ENCODE measurements at places on chromosomes 3 and 15.

DNA sequence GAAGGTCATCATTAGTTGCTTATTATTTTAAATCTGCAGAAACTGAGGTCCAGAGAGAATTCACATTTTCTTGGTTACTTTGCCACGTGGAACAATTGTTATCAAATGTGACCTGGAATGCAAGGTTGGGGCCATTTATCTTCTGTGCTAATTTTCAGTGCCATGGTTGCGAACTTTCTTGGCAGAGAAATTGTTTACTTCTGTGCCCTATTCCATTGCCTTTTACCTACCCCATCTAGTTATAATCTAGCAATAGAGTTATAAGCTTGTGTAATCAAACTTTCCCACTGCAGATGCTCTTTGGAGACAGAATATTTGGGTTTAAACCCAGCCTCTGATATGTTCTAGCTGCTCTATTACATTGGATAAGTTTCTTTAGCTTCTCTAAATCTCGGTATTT, 242.9 kb downstream of the LPP start:
- DNase-seq, result no peak

DNA sequence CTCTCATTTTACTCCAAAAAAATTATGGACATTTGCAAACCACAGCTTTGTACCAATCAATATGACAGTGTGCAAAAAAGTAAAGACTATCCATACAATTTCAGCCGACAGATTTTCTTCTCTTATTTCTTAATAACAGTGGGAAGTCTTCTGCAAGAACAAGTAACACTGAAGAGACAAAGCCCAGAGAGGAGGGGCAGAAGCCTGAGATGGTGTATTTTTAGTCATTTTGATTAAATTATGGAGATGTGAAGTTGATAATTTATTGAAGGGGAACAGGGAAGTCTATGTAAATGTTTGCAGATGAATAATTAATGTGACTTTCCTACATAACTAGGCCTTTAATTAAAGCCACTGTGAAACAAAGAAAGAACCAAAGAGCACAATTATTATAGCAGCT, 45.7 kb upstream of the IGSF11 start:
- no peak for DNase-seq

- DNase-seq, result no peak
Observed at GRCh38 chr3:128823008-128823407, 56.4 kb upstream of the ACAD9 start.

GRCh38 chr3:196219194-196219969, 3.0 kb downstream of the SLC51A start:
- no peak for DNase-seq

DNA sequence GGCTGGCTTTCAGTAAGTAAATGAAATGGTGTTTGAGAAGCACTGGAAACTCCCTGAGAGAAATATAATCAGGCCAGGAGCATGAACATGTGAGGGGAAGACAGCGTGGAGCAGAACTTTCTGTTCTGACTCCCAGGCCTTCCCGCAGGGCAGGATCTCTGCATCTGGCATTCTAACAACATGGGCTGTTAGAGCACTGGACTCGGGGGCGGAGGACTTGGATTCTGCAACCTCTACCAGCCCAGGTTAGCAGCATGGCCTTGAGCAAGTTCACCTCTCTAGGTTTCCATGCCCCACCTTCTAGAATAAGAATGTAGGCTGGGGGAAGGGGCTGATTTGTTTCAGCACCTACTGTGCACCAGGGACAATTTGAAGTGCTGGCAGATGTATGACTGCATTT, 12.5 kb upstream of the BFSP2 start:
- no peak for DNase-seq

DNA sequence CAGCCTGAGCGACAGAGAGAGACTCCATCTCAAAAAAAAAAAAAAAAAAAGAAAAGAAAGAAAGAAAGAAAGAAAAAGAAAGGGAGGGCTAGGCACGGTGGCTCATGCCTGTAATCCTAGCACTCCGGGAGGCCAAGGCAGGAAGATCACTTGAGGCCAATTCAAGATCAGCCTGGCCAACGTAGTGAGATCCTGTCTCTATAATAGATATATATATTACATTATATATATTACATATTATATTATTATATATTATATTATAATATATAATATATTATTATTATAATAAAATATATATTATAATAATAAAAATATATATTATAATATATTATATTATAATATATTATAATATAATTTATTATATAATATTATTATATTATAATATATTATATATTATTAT, 48.9 kb downstream of the PTPN9 start:
- no peak for DNase-seq

GRCh38 chr3:14842277-14842676, 23.5 kb downstream of the FGD5 start:
- DNase-seq, result no peak

DNA sequence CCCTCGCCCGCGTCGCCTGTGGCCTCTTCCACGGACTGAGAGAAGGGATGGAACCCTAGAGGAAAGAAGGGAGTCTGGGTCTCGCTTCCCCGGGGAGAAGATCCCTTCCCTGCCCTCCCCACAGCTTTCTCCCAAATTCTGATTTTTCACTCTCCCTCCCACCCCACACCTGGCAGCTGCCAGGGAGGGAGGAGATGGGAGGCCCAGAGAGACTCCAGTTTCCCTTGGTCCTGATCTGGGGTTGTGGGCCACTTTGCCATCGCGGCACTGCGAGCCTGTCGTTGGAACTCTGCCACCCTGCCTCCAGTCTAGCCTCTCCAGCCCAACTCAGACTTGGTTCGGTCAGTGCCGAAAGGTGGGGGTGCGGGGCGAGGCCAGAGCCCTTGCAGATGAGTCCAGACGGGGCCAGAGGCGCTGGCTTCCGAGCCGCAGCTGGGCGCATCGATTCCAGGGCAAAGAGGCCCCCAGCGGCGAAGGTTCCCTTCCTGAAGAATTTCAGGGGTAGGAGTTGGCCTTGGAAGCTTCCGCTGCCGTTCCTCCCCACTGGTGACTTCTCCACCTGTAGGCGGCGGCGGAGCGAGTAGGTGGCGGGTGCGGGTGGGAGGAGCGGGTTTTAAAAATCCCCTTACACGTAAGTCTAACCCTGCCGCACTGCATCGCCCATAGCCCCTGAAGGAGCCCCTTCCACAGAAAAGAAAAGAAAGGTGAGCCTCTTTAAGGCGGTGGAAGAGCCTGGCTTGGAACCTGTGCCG, 5.2 kb downstream of the WNT5A start:
- no peak for DNase-seq

- DNase-seq, result no peak
Observed at GRCh38 chr3:142273501-142273900, 48.1 kb upstream of the GK5 start.

DNA sequence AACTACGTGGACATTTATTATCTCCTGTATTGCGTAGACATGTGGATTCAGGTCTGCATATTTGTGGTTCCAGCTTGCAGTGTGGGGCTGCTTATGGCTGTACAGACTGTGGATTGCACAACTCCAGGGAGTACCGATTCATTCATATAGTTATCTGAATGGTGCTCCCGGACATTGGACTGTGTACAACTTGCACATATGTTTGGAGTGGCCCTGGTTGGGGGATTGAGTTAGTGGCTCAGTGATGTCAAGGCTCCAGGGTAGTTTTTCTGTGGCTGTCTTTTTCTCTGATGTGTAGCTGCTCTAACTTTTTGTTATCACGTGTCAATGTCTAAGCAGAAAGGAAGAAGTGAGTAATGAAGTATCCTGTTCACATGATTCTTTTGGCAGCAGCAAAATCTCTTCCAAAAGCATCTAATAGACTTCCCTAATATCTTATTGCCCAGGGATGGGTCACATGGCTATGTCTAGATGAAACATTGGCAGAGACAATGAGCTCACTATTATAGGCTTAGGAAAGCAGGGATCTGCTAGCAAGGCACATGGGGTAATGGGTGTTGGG, 15.8 kb downstream of the ST3GAL6 start:
- no peak for DNase-seq

GRCh38 chr3:41679374-41679773, 282.5 kb downstream of the ULK4 start:
- no peak for DNase-seq

DNA sequence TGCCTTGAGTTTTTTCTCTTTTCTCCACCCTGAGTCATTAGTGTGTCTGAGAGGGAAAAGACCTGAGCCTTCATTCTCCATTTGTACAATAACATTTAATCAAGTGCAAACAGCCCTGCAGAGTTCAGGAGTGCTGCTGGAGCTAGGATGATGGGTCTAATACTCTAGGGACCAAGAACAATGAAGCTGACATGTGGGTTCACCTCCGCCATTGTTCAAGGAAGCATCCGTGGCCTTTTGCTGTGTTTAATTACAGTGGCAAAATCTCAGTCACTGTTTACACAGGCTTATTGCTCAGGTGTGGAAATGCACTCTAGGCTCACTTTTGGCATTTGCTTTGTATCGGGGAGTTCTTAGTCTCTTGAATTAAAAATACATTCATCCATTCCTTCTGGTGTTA, 259.6 kb downstream of the LRTM1 start:
- no peak for DNase-seq

DNA sequence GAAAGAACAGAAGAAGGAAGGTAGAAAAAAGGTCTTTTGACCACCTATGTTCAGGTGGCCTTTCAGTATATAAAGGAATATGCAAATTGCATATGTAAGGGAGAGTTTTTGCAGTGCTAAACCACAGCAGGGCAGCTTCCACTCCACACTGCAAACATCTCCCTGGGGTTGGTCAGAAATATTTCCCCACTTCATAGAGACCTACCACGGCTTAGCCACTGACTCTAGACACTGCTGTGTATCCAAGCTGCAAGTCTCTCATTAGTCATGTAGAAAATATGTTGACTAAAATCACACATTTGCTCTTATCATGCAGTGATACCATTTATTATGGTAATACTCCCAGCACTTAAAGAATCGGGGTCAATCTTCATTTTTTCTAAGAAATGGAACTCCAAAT, 214.9 kb upstream of the NR2F2 start:
- DNase-seq, result no peak

GRCh38 chr3:10192953-10193691, 28.4 kb downstream of the IRAK2 start:
- no peak for DNase-seq

DNA sequence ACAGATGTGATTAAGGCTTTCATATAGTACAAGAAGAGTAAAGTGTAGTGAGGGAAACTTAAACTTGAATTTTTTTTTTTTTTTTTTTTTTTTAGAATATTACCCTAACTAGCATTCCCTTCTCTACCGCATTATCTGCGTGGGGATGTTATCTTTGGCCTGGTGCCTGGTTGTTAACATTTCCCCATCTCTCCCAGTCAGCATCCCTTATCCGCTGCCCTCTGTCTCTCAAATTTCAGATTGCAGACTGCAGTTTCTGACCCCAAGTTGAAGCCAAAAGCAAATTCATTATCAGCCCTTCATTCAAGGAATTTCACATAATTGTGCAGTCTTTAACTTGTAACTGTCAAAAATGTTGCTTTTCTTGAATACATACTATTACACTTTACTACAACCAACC, 353.0 kb downstream of the PLOD2 start:
- no peak for DNase-seq

DNA sequence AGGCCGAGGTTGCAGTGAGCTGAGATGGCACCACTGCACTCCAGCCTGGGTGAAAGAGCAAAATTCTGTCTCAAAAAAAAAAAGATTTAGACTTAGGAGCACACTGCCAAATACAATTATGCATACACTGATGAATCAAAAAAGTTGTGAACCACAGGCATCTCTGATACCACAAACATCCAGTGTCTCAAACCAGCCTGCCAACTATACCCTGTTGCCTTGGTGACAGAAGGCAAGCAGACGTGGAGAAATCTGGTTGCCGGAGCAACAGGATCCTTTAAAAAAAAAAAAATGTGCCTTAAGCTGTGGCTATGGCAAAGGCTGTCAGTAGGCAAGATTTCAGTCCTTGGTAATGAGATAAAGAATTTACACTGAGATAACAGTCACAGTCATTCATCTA, 202.3 kb downstream of the NEK10 start:
- DNase-seq, result no peak

- DNase-seq, result no peak
Observed at GRCh38 chr3:89606151-89606550, 498.7 kb downstream of the EPHA3 start.

GRCh38 chr3:152083135-152083534, 185.6 kb upstream of the MBNL1 start:
- no peak for DNase-seq

GRCh38 chr3:126773783-126774182, 69.7 kb downstream of the CHCHD6 start:
- no peak for DNase-seq

DNA sequence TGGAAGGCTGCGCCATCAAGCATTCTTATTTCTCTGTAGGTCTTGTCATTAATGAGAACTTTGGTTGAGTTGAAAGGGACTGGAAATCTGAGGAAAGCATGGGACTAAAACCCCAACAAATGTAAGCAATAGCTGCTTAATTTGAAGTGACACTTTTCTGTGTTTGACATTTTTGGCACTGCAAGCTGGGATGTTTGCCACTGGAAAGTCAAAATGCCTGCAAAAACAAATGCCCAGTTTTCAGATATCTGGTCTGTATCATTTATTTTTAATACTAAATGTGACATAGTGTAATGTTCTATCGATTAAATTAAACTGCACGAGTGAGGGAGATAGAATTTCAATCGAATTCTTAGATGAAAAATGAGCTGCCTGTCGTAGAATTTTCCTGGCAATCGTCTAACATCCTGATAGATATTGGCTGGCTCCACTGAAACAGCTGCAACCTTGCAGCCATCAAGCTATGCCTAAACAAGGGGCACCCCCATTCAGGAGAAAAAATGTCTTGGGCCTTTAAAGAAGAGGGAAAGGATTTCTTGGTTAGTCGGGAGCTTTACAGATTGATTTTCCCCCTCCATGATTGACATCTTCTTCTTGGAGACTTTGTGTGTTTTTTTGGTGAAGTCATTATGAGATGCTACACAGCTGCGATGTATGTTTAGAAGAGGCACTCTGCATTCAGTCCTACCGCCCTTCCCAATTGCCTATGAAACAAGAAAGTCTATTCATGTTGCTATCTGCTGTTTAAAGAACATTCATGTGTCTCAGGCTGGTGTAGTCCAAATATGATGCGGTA, 316.7 kb upstream of the TBL1XR1 start:
- DNase-seq, result no peak

- DNase-seq, result no peak
Observed at GRCh38 chr3:101896083-101896757, 46.9 kb downstream of the NFKBIZ start.

GRCh38 chr3:13273604-13274105, 146.5 kb downstream of the NUP210 start:
- DNase-seq, result no peak

DNA sequence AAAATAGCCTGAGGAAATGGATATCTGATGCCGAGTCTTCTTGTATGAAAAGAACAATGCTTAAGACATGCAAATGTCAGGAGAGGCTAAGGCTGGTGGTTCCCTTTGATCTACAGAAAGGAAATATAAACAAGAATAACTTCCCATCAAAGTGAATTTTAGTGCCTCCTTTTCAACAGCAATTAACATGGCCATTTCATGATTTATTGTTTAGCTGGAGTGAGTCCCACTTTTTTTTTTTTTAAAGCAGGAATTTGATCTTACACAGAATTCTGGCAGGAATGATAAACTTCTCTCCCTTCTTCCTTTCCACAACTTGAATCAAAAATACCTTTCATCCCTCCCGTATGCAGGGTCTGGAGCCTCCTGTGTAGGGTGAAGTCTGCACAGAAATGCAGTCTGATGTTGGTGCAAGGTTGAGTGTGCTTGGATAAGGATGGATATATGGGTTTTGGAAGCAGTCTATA, 287.0 kb downstream of the MEX3B start:
- DNase-seq, result no peak

All from cortex of kidney (tissue), 1 donor.